SJSA1 (cell line): ENCODE measurements at places on chromosomes 1 and 21.

- no peak for DNase-seq
These were observed 192.3 kb downstream of the FCRL5 start for GRCh38 chr1:157360023-157360390.

DNA sequence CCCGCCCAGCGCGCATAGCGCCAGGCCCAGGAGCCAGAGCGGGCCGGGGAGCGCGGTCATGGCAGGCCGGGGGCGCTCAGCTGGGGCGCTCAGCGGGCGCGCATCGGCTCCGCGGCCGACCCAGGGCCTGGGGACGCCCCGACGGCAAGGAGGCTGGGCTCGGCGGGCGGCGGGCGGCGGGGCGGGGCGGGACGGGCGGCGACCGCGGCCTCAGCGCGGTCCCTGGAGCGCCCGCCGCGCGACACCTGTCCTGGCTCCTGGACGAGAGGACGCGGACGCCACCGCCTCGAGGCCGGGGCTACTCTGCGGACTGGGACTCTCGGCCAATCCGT lies 273 bp downstream of the BMP8B start:
- DNase-seq: no peak

DNA sequence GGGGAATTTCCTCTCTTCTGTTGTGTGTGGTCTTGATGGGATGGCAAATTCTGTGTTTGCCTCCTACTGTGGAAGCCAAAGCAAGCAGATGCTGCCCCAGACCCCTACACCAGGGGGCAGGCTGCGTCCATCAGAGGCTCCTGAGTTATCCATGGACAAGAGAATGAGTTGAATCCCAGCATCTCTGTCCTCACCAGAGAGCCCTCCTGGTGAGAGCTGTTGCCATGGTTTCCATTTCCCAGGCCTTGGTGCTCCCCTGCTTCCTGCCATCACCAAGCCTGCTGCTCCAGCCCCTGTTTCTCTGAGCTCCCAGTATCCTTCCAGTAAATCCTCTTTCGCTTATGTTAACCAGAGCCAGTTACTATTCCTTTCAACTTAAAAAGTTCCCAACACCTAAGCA lies 20.4 kb upstream of the GNG12 start:
- peak; percentile 80 for DNase-seq

DNA sequence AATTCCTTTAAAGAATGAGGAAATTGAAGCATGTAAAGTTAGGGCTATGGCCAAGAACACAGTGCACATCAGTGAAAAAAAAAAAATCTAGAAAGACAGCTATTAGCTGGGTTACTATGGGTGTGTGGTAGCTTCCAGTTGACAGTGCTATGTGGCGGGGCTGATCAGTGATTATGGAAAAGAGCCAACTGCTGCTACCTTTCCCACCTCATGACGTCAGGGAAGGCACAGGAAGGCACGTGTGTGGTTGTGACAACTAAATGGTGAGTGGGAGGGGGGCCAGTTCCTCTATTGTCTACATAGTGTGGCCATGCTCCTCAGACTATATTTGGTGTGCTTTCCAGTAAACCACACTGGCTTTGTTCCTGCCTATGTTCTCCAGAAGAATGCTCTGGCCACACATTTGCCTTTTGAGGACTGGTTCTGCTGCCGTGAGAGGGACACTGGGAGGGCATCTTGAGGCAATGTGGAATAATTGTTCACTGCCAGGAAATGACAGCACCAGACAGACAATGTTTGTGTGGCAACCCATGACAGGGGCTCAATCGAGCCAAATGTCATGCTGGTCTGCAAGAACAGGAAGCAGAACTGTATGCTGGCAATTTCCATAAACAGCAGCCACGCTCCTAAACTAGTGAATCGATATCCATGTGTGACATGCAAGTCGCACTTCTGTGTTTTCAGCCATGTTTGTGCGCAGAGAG lies 3.0 kb upstream of the SDE2 start:
- peak; percentile 71 for DNase-seq

GRCh38 chr1:168485048-168485447 lies 58.7 kb downstream of the XCL2 start:
- DNase-seq: no peak

- no peak for DNase-seq
These were observed 139.4 kb upstream of the B3GALT2 start for GRCh38 chr1:193325771-193326170.

DNA sequence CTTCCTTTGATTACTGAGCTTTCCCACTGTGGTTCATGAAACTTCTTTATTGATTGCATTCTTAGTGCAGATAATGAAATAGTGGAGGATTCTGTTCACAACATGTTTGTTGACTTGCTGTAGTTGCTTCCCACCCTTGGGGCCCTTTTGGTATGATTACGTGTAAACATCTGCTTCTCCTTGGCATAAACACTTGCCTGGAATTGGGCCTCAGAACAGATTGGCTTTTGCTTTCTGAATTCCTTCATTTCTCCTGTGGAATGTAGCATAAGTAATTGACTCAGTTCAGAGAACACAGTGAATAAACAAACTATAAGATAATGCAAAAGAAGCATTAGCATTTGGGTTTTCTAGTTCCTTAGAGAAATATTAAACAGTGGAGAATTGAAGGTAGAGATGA lies 59.5 kb upstream of the LAMC2 start:
- DNase-seq: peak; percentile 54

DNA sequence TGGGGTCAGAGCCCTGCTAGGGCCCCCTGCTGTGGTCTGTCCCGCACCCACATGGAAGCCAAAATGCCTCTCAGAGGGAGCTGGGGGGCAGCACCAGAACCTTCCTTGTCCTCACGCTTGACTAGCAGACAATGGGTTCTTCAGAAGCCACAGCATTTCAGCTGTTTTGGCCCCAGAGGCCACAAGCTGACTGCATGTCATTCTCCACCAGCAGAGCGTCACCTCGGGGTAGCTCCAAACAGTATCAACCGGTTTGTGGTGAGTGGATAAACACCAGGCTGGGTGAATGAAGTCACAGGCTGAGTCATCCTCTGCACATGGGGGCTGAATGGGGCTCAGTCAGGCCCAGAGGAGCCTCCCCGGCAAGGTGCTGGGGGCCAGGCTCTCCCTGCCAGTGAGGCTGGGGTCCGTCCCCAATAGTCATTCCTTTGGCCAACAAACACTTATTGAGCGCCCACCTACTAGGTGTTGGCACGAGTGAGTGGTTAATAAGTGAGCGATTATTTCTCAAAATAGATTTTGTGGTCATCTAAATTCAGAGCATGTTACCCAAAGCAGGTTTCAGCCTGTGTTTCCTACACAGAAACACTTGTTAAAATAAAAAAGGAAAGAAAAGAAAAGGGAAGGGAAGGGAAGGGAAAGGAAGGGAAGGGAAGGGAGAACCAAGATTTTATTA lies 9.1 kb downstream of the OLIG1 start:
- peak; percentile 28 for DNase-seq

DNA sequence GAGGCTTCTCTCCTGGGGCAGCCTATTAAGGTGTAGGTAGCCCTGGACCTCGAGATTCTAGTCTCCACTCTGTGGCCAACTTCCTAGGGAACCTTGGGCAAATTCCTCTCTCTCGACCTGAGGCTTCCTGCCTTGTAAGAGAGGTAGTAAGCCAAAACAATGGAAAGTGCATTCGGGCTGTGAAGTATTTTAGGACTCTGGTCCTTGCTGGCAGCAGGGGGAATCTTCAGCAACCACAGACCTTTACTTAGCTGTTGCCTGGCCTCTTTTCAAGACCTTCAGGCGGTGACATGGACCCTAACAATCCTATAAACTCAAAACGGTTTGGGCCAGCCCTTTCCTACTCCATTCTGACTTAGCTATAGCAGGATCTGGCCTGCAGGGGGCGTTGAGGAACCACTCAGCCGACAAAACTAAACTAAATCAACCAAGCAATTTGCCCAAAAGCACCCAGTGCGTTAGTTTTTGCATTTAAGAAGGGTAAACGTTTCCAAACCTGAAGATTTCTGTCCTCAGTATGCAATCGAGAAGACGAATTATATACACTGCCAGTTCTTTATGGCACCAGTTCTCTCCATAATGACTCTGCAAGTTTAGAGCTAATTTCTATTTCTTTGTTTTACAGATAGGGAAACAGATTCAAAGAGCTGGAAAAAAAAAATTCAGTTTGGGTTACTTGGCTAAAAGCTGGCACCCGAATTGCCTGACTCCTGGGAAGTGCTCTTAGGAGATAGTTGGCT lies 10.9 kb upstream of the SESN2 start:
- DNase-seq: peak; percentile 76

GRCh38 chr1:36144413-36144812 lies 4.9 kb downstream of the TRAPPC3 start:
- no peak for DNase-seq

GRCh38 chr1:45890078-45890477 lies 86.7 kb downstream of the MAST2 start:
- no peak for DNase-seq
